ENCODE measurements at places on chromosomes 2 and 18.

DNA sequence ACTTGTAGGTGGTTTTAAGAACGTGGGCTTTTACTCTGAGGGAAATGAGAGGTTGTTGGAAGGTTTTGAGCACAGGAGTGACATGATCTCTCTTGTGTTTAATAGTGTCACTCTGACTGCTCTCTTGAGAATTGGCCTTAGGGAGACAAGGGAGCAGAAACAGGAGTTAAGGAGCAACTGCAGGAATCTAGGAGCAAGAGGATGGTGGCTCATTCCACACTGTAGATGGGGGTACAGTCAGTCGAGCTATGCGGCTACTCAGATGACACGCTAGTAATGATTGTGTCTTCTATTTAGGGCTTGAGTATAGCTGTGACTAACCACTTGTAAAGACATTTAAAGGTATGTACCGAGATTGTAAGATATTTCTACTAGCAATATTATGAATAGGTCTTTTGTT is 87.4 kb downstream of the RPRM start:
- no peak for ATAC-seq

- ATAC-seq: no peak
Measured at GRCh38 chr18:56043641-56044061, 455.7 kb upstream of the TCF4 start.

DNA sequence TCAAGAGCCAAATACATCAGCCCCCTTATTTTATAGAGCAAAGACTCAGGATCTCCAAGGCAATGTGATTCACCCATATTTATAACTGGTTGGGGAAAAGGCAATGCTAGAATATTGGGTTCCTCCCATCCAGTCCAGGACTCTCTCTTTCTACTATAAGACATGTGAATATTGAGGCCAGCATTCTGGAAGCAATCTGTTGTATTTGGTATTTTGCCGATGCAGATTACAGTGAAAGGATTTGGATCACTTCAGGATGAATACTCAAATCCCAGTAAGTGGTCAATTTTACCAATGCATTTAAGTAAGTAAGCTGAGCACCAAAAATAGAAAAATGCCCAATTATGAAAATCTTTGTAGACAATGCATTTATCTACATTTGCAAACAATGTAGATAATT is 1834.7 kb upstream of the PIK3C3 start:
- no peak for ATAC-seq

GRCh38 chr18:59718464-59719157 is 21.4 kb upstream of the CCBE1 start:
- no peak for ATAC-seq

DNA sequence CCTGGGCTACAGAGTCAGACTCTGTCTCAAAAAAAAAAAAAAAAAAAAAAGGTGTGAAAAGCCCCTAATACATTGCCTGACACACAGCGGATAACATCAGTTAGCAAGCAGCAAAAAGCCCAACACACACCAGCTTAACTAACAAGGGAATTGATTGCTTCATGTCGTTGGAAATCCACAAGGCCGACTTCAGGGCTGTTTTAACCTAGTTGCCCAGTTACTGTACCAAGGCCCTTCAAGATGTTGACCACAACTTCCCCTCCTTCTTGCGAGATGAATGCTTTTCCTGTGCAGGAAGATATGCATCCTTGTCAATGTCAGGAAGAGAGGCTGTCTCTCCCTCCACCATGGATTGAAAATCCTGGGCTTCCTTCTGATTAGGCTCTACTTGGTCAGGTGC is 202.9 kb downstream of the MIB1 start:
- ATAC-seq: no peak

GRCh38 chr2:45750484-45750883 is 99.0 kb downstream of the PRKCE start:
- ATAC-seq: no peak

GRCh38 chr2:153004627-153005026 is 286.2 kb downstream of the ARL6IP6 start:
- ATAC-seq: no peak

- no peak for ATAC-seq
Measured at GRCh38 chr2:224802407-224802806, 86.2 kb upstream of the CCDC195 start.

DNA sequence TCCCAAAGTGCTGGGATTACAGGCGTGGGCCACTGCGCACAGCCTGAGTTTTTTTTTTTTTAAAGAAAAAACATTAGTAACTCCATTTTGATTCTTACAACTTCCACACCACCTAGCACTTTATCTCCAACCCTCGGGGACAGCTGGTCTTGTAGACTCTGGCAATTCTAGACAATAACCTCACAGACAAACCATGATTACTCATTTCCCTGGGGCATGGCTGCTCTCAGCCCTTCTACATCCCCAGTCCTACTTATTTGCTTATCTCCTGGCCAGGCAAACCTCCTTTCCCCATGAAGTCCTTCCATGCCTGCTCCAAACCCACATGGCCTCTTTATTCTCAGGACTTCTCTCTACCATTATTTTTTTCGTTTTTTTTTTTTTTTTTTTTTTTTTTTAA is 91.1 kb downstream of the ACTR3 start:
- ATAC-seq: no peak

DNA sequence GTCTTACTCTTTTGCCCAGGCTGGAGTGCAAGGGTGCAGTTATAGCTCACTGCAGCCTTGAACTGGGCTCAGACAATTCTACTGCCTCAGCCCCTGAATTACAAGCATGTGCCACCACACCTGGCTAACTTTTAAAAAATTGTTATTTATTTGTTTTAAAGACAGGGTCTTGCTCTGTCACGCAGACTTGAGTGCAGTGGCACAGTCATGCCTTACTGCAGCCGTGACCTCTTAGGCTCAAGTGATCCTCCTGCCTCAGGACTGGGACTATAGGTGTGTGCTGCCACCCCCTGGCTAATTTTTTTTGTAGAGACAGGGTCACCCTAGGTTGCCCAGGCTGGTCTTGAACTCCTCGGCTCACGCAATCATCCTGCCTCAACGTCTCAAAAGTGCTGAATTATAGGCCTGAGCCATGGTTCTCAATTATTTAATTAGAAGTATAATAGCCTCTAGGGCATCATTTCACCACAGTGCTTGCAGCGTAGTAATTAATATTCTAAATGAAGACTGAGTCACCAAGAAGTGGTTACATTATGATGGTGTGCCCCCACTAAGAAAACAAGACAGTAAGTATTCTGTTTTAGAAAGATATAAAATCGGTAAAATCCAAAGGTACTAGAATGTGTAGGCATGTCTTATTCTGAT is 69.6 kb downstream of the EML4 start:
- ATAC-seq: peak; percentile 62

DNA sequence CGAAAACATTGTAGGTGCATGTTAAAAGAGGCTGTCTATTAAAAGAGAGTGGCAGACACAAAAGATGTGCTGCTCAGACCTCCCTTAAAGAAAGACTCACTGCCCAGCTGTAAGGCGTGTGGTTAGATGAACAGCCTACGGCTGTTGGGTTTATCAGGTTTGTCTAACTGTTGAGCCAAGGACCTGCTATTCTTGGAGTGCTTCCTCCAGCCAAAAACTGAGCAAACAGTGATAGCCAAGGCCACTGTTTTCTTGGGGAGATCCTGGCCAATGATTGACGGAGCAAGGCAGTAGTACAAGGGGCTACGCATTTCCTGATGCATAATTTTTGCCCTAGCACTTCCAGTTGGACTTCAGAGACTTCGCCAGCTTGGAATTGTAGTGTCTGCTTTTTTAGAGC is 1.4 kb upstream of the RAB3GAP1 start:
- no peak for ATAC-seq

GRCh38 chr2:133918141-133918540 is 335.7 kb upstream of the MGAT5 start:
- ATAC-seq: no peak

DNA sequence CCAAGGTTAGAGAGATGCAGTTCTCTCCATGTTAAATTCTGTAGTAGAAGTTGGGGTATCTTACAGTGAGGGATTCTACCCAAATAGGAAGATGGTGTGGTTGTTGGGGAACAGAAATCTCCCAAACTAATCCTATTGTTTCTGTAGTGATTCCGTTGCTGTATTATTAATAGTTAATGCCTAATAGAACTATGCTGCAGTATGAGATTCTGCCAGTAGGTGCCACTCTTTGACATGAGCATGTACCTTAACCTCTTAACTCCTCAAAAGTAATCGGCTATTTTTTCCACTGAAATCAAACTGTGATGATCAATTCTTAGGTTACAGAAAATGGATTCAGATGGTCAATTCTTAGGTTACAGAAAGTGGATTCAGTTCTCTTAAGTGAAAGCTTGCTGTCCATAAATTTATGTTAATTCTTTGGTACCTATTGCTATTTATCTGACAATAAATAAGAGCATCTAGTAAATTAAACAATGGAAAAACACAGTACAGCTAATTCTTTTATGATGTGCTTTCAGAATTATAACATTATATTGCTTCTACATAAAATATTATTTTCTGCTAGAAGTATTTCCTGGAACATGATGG is 97.9 kb upstream of the DLX2 start:
- no peak for ATAC-seq

- peak; percentile 34 for ATAC-seq
Measured at GRCh38 chr2:2325516-2325915, 5.6 kb downstream of the MYT1L start.

DNA sequence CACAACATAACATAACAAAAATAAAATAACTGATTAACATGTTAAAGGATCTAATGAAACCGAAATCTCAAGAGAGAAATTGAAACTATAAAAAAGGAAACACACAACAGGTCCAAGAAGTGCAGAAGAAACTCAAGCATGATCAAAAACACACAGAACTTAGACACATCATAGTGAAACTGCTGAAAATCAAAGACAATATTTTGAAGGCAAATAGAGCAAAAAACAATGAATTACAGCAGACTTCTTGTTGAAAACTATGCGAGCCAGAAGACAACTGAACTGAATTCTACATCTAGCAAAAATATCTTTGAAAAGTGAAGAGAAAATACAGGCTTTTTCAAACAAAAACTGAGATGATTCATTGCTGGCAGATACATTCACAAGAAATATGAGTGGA is 61.3 kb downstream of the UGP2 start:
- no peak for ATAC-seq

- no peak for ATAC-seq
Measured at GRCh38 chr18:66616523-66616983, 12.7 kb upstream of the CDH19 start.

- ATAC-seq: no peak
Measured at GRCh38 chr2:107336526-107336925, 450.6 kb upstream of the ST6GAL2 start.

DNA sequence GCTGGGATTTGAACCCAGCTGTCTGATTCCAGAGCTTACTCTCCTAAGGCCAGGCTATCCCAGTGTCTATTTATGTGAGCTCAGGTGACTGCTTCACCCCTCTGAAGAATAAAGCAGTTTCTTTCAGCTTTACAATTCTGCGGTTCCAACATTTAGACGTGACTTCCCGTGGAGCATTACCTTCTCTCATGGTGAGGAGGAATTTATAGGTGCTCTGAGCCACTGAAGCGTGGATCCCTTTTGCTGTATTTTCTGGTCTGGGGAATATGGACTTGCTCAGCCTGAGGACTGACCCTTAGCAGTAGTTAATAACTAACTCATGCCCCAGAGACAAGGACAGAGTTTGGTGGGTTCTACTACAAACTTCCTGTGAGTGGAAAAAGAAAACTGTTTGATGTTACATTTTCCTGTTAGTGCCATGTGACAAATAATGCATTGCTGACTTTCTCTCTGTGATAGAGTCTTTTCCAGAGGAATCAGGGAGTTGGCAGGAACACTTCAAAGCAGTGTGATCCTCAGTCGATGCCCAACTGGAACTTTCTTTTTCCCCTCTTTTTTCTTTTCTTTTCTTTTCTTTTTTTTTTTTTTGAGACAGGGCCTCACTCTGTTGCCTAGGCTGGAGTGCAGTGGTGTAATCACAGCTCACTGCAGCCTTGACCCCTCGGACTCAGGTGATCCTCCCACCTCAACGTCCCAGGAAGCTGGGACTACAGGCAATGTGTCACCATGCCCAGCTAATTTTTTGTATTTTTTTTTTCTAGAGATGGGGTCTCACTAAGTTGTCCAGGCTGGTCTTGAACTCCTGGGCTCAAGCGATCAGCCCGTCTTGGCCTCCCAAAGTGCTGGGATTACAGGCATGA is 21.9 kb downstream of the CASP10 start:
- no peak for ATAC-seq

DNA sequence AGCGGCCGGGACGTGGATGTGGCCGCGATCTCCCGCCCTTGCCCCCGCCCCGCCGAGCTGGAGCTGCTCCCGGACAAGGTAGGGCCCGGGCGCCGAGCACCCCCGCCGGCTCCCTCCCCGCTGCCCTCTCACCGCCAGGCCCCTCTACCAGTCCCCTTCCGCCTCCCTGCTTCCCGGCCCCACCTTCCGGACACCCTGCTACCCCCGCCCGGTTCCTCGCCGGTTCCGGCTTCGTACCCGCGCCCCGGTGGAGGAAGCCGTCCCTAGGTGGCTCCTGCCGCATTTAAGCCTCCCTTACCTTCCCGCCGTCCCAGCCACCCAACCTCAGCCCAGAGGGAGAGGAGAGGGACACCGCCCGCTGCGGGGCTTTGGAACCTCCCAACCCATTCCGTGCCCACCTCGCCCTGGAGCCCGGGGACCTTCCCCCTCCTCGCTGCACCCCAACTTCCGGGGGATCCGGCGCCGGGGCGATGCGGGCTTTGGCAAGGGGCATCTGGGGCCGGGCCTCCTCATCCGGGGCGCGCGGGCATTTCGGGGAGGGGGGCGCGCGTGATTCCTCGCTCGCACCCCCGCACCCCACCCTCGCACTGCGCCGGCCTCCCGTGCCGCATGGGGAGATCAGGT is 475 bp downstream of the B3GNT2 start:
- ATAC-seq: peak; percentile 71

- no peak for ATAC-seq
Measured at GRCh38 chr2:207150284-207150683, 15.5 kb downstream of the KLF7 start.

GRCh38 chr18:56702946-56703345 is 51.8 kb downstream of the WDR7 start:
- no peak for ATAC-seq

DNA sequence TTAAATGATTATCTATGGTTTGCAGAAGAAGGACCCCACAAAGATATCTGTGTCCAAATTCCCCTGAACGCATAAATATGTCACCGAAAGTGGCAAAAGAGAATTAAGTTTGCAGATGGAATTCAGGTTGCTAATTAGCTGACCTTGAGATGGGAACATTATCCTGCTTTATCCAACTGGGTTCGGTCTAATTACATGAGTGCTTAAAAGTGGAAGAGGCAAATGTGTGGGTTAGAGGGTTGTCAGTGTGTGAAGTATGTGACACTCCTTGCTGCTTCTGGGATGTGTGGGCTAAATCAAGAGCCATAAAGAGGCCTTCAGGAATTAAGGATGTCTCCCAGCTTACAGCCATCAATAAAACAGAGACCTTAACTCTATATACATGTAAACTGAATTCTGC is 53.5 kb downstream of the CDH19 start:
- no peak for ATAC-seq

DNA sequence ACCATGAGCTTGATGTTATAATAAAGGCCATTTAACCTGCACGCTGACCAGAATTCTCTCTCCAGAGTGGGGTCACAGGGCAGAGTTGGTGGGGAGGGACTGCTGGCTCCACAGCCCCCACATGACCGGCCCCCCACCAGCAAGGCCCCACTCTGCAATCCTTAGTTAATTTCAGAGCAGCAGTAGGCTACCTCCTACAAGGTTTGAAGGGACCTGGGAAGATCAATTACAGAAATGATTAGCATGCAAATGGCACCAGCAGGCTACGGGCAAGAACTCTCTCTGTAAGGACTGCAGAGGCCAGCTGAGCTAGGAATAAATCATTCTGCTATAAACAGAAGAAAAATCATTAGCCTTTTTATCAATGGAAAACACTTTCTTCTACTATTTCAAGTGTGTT is 135.3 kb downstream of the C1D start:
- no peak for ATAC-seq

- no peak for ATAC-seq
Measured at GRCh38 chr2:132374151-132374550, 42.5 kb upstream of the GPR39 start.

All from gastroesophageal sphincter (tissue), 4 donors.